ENCODE measurements at places on chromosomes 4 and X.

DNA sequence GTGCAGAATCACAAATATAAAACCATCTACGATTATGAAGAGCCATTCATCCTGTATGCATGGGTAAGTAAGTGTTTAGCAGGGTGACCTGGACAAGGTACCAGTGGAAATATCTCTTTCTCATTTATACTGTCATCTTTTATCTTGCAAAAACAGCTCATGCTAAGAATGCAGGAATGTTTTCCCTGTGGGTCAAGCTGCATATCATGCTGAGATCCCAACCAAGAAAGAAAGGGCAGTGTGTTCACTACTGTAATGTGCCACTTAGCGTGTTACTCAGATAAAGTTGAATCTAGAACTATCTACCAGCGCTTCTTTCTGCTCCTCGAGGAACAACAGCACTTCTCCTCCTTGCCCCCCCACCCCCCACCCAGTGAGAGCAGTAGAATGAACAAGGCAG lies 212.7 kb upstream of the TBL1X start:
- DNase-seq = no peak

- no peak for DNase-seq
Observed at GRCh38 chr4:8601086-8601485, 8.5 kb downstream of the CPZ start.

DNA sequence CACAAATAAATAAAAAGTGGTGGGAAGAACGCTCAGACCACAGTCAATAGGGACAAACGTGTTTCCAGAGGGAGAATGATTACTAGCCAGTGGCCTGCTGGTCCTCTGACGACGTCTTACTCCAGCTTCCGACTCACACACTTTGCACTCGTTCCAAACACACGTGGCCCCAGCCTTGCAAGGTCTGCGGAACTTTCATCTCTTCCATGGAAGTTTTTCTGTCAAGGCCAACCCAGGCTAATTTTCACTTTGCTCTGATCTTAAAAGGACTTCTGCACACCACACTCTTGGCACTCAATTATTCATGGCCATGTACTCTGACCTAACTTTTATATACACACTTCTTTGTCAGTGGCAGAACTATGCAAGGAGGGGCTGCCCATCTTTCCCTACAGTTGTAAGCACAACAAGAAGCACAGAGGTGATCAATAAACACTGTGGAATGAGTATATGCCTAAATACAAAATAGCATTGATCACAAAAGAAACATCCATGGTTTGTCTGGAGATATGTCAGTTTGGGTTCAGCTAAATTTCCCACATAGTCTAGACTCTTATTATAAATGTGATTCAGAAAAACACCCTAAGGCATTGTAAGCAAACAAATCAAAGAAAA lies 69.4 kb downstream of the STX18 start:
- no peak for DNase-seq

DNA sequence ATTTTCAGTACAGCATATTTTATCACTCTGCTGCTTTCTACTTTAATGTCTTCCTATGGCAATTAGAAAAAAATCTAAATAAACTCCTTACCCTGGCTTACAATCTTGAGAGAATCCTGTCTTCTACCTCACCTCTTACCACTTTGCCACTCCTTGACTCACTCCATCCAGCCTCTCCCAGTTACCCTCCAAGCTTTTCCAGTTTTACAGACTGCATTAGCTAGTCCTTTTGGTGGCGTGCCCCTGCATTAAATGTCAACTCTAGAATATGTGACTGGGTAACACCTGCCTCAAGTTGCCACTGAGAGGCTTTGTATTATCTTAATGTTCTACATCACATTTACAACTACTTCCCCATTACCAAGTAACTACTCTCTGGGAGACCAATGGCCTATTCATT lies 7.5 kb upstream of the CDKL2 start:
- no peak for DNase-seq

DNA sequence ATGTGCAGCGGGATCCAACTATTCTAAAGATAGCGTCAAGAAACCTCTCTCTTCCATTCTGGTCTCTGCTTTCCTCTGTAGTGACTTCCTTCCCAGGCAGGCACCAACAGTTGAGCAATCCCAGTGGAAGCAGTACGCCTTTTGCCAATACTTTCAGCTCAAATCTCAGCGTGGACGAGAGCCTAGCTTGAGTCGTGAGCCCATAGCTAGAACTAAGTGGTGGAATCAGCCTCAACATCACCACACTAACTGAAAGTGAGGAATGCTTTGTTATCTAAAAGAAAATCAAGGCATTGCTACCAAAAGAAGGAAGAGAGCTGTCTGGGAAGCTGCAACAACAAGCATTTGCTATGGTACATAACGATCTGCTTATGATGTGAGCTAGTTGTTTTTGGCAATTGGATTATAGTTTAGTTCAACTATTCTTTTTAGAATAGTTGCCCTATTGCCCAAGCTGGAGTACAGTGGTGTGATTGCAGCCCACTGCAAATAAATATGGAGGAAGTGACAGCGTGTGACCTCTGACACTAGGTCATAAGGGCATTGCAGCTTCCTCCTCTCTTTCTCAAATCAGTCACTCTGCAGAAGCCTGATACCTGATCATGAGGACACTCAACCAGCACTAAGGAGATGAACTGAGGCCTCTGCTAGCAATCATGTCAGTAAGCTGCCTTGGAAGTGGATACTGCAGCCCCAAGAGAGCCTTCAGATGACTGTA lies 24.7 kb upstream of the FRYL start:
- DNase-seq = no peak

- DNase-seq = no peak
Observed at GRCh38 chr4:69032847-69033638, 63.2 kb upstream of the UGT2B7 start.

- DNase-seq = no peak
Observed at GRCh38 chr4:53651156-53651735, 60.0 kb upstream of the LNX1 start.

GRCh38 chrX:107850422-107850765 lies 24.7 kb downstream of the MID2 start:
- no peak for DNase-seq

- no peak for DNase-seq
Observed at GRCh38 chr4:165580351-165580905, 201.6 kb downstream of the CPE start.

DNA sequence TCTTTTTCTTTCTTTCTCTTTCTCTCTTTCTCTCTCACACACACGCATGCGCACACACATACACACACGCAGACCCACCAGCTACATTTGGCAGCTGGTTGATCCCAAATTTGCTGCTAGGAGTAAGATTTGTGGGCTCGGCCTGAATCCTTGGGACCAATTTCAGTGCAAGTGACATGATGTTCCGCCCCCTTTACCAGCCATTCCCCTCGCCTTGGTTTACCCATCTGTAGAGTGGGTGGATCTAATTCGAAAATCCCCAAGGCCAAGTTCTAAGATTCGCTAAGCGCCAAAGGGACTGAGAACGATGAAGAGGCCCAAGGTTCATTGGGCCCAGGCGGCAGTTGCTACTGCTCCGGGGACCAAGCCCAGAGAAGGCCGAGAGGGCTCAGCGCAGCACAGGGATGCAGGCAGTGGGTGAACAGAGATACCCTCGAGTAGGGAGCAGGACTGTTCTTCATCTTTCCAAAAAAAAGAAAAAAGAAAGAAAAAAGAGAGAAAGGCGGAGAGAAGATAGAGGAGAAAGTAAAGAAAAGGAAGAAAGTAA lies 5.8 kb downstream of the NKX3-2 start:
- DNase-seq = no peak

GRCh38 chrX:40460926-40461325 lies 119.8 kb upstream of the ATP6AP2 start:
- no peak for DNase-seq

GRCh38 chr4:98528882-98529281 lies 129.5 kb downstream of the TSPAN5 start:
- no peak for DNase-seq

- DNase-seq = no peak
Observed at GRCh38 chr4:77052352-77052751, 23.4 kb downstream of the CCNI start.

- peak; percentile 59 for DNase-seq
Observed at GRCh38 chr4:148056879-148057278, 325.0 kb downstream of the ARHGAP10 start.

GRCh38 chr4:169271692-169272007 lies 894 bp upstream of the SH3RF1 start:
- DNase-seq = peak; percentile 33

- DNase-seq = no peak
Observed at GRCh38 chr4:173508386-173509035, 21.5 kb downstream of the HAND2 start.
